ENCODE measurements at places on chromosomes 2 and 18. TPM values are rescaled to one million over a fixed set of nuclear protein-coding genes. Genes with fewer than 3 reads are reported as not detected.

- peaks cover 9% of the 10 kb centered on the region for H3K36me3 ChIP-seq
- H3K27me3 ChIP-seq: no peaks in the 10 kb centered on the region
- H3K27ac ChIP-seq: no peak overlapping the region
- no peak for DNase-seq
These were observed 325.5 kb downstream of the IRS1 start for GRCh38 chr2:226474131-226474530.

DNA sequence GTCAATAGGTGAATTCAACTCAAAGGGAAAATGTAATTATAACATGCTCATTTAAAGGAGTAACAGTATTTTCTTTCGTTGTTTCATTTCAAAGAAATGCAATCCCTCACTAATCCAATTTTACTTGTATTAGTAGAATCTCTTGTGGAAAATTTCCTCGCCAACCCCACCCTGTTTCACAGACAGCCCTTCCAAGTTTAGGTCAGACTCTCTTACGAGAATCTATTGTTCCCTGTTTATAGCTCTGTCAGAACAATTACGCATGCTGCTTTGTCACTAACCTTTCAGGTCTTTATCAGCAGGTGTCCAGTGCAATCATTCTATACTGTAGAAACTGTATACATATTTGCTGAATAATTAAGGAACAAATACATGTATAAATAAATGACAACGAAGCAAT, 657.8 kb upstream of the LINC00305 start:
- H3K27ac ChIP-seq: no peak overlapping the region
- no peak overlapping the region for H3K4me3 ChIP-seq
- H3K4me1 ChIP-seq: no peaks in the 10 kb centered on the region

DNA sequence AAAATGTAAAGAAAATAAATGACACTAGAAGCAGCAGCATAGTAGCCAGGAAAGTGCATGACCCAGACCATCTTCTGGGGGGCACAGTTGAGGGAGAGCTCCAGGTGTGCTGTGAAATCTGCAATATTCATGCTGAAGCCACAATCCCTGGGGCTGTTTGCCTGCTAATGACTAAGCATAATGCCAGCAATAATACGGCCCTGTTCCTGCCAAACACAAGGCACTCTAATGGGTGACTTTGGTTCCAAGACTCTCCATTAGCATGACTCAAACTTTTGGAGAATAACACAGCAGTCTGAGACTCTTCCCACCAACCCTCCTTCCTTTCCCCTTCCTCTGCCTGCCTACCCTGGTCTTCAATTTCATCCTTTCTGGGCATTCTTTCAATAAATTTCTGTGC, 77.9 kb upstream of the DOCK10 start:
- peaks cover 3% of the 10 kb centered on the region for H3K4me1 ChIP-seq
- no peaks in the 10 kb centered on the region for H3K36me3 ChIP-seq
- no peak overlapping the region for H3K4me3 ChIP-seq
- H3K27ac ChIP-seq: no peak overlapping the region

GRCh38 chr2:132515010-132515409, 98.4 kb downstream of the GPR39 start:
- no peaks in the 10 kb centered on the region for H3K27me3 ChIP-seq
- DNase-seq: no peak
- H3K27ac ChIP-seq: no peak overlapping the region
- H3K4me1 ChIP-seq: no peaks in the 10 kb centered on the region
- H3K4me3 ChIP-seq: no peak overlapping the region
- H3K36me3 ChIP-seq: no peaks in the 10 kb centered on the region

CDH7 gene
- 0.29 TPM for total RNA-seq

SLC38A11 gene
- total RNA-seq: not detected

Measured in H9 (cell line).